ENCODE measurements at places on chromosomes 7 and 10. TPM values are rescaled to one million over a fixed set of nuclear protein-coding genes. Genes with fewer than 3 reads are reported as not detected.

EMX2 gene
- not detected for total RNA-seq

CHRM2 gene
- not detected for total RNA-seq

GTF2IRD1 gene
- total RNA-seq, result not detected

CYP3A7 gene
- not detected for total RNA-seq

TEX47 gene
- total RNA-seq, result not detected

ZNF853 gene
- not detected for total RNA-seq

HOGA1 gene
- not detected for total RNA-seq

ADRA2A gene
- total RNA-seq, result 0.04 TPM

LBX1 gene
- total RNA-seq, result not detected

NUTM2E gene
- total RNA-seq, result 0.19 TPM

SPDYE8 gene
- total RNA-seq, result not detected

VSTM4 gene
- not detected for total RNA-seq

CROT gene
- 15.3 TPM for total RNA-seq

JCAD gene
- total RNA-seq, result not detected

ITPRID1 gene
- total RNA-seq, result not detected

LSM8 gene
- 102 TPM for total RNA-seq

DPYSL4 gene
- 0.11 TPM for total RNA-seq

GPR26 gene
- total RNA-seq, result not detected

TYSND1 gene
- 23.6 TPM for total RNA-seq

RSPH10B2 gene
- 5.2 TPM for total RNA-seq

HMX3 gene
- not detected for total RNA-seq

INSYN2A gene
- not detected for total RNA-seq

AKR1C2 gene
- not detected for total RNA-seq

EBLN1 gene
- total RNA-seq, result not detected

RSU1 gene
- 26.3 TPM for total RNA-seq

INA gene
- total RNA-seq, result not detected

GPR15LG gene
- total RNA-seq, result not detected

SVIL gene
- not detected for total RNA-seq

CALCR gene
- total RNA-seq, result not detected

CADPS2 gene
- total RNA-seq, result not detected

RAMP3 gene
- not detected for total RNA-seq

SKIDA1 gene
- total RNA-seq, result 0.22 TPM

PDE1C gene
- total RNA-seq, result not detected

FOXP2 gene
- not detected for total RNA-seq

AKR1C4 gene
- not detected for total RNA-seq

WDFY4 gene
- 144 TPM for total RNA-seq

AGAP6 gene
- total RNA-seq, result 12.0 TPM

FGFR2 gene
- total RNA-seq, result not detected

GNAT3 gene
- 0.26 TPM for total RNA-seq

ELFN1 gene
- total RNA-seq, result not detected

SLC39A12 gene
- not detected for total RNA-seq

TMEM130 gene
- total RNA-seq, result not detected

TDRD1 gene
- not detected for total RNA-seq

SCART1 gene
- 6.9 TPM for total RNA-seq

GRID1 gene
- 0.18 TPM for total RNA-seq

SLC16A12 gene
- not detected for total RNA-seq

DMBT1 gene
- total RNA-seq, result not detected

POU6F2 gene
- total RNA-seq, result not detected

WNT2 gene
- total RNA-seq, result not detected

CDC123 gene
- 82.9 TPM for total RNA-seq

ZNF804B gene
- total RNA-seq, result not detected

PPP1R9A gene
- not detected for total RNA-seq
